ENCODE measurements at places on chromosomes 13 and 19. TPM values are rescaled to one million over a fixed set of nuclear protein-coding genes. Genes with fewer than 3 reads are reported as not detected.
A peak's percentile ranks its signal among the peaks of the same experiment; 100 is the strongest.

GRCh38 chr19:21569494-21569865, 64.1 kb downstream of the ZNF429 start:
- peak; percentile 1 for DNase-seq

GRCh38 chr19:46035986-46036743, 4.6 kb downstream of the IGFL4 start:
- no peak for DNase-seq

DNA sequence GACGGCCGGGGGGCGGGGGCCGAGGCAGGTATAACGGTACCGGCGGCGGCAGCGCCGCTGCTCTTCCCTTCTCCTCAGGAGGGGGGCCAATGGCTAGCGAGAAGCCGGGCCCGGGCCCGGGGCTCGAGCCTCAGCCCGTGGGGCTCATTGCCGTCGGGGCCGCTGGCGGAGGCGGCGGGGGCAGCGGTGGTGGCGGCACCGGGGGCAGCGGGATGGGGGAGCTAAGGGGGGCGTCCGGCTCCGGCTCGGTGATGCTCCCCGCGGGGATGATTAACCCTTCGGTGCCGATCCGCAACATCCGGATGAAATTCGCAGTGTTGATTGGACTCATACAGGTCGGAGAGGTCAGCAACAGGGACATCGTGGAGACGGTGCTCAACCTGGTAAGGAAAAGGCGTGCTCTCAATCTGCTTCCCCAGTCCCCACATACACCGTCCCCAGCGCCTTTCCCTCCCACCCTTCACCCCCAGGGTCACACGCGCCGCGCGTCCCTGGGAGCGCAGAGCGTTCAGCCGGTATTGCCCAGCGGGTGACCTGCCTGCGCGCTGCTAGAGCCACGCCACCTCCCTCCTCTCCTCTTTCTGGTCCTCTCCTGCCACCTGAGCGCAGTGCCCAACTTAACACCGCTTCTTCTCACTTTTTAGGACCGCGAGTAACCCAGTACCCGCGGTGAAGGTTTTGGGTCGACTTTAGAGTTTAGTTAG, 814 bp downstream of the NBEA start:
- no peak for DNase-seq

DNA sequence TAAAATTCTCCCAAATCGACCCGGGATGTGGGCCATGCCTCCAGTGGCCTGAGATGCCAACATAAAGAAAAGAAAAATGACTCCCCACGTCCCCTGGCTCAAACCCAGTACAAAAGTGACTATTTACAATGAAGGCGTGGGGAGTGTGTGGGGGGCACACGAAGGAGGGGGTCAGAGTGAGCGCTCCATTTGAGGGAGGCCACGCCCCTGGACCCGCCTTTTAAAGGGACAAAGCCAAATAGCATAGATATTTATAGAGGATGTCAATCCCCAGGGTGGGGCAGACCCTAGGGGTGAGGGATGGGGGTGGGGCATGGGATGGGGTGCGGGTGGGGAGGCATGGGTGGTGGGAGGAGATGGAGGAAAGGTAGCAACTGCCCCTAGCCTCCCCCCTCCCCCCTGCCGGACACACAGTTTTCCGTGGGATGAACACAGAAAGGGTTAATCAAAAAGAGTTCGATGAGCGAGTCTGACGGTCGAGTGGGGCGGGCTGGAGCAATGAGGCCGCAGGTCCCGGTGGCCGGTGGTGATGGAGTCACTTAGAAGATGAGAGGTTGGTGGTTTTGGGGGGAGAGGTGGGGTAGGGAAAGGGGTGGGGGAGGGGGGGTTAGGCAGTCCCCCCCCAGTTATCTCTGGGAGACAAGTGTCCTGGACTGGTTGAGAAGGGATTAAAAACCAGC, 20.1 kb upstream of the NANOS2 start:
- DNase-seq: no peak

GRCh38 chr19:50449236-50449899, 16.7 kb downstream of the MYBPC2 start:
- peak; percentile 36 for DNase-seq

Gene OR7D2
- 0.05 TPM for total RNA-seq

Gene SMIM7
- 80.3 TPM for total RNA-seq

DNA sequence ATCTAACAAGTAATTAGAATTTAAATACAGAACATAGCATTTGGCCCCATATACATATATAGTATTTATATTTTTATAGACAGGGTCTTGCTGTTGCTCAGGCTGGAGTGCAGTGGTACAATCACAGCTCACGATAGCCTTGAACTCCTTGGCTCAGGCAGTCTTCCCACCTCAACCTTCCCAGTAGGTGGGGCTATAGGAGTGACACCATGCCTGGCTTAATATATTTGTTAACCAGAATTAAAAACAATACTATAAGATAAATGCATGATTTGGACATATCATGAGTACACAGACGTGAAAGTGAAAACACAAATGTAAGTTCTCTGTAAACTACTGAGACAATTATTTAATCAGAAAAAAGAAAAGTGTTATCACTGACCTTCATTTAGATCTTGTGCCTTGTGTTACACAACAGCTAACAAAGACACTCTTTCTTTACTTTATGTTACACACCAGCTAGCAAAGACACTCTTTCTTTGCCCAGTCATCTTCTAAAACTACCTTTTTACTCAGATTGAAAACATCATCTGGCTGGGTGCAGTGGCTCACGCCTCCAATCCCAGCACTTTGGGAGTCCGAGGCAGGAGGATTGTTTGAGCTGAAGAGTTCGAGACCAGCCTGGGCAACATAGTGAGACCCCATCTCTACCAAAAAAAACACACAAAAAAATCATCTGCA, 22.6 kb downstream of the CARS2 start:
- DNase-seq: peak; percentile 88

DNA sequence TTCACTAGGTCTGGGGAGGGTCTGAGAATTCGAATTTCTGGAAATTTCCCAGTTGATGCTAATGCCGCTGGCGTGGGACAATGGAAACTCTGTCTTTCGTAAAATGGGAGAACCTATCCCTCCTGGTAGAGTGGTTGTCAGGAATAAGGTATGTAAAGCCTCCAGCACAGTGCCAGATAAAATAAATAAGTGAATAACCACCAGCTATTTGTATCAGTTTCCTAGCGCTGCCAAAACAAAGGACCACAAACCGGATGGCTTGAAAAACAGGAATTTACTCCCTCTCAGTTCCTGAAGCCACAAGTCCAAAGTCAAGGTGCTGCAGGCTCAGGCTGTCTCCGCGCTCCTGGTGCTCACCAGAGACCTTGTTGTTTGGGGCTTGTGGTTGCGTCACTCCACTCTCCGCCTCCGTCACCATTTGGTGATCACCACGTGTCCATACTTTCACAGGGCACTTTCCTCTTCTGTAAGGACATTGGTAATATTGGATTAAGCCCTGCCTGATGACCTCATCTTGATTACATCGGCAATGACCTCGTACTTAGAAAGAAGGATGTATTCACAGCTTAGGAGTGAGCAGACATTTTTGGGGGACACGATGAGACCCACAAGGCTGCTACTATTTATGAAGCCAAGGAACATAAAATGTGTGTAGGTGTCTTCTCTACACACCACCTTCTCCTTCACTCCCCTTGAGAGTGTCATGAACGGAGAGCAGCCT, 428.5 kb downstream of the IRS2 start:
- DNase-seq: no peak

DNA sequence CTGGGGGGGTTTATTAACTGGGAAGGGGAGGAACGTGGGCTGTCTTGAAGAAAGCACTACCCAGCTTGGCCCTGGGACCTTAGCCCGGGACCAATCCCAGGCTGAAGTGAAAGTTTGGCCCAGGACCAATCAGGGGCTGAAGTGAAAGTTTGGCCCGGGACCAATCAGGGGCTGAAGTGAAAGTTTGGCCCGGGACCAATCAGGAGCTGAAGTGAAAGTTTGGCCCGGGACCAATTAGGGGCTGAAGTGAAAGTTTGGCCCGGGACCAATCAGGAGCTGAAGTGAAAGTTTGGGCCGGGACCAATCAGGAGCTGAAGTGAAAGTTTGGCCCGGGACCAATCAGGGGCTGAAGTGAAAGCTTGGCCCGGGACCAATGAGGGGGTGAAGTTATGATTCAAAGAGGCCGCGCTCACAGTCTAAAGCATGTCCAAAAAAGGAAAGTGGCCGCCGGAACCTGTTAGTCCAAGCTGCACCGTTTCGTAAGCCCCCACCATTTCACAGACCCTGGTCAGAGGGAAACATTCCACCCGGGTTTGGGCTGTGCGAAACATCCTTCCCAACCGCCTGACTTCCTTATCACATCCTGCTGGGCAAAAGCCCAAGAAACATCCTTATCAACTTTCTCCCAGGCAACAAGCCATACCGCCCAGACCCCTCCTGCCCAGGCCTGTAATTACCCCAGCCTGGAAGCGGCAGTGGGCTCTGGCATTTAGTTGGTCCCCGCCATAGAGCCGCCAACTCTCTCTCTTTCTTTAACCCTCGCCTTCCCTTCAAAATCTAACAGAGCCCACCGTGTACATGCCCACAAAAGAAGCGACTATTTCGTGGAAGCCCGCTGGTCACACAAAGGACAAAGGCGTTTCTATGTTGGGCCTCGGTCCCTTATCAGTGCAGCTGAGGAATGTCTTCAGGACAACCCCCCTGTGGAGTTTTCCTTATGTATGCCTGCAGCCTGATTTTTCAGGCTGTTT, 1.1 kb downstream of the ZNF850 start:
- DNase-seq: peak; percentile 66

GRCh38 chr13:64993514-64994164, 2236.5 kb downstream of the PCDH9 start:
- DNase-seq: no peak

- no peak for DNase-seq
These were observed 229.6 kb downstream of the ZIC5 start for GRCh38 chr13:99741960-99742359.

Gene GRK1
- total RNA-seq: not detected

DNA sequence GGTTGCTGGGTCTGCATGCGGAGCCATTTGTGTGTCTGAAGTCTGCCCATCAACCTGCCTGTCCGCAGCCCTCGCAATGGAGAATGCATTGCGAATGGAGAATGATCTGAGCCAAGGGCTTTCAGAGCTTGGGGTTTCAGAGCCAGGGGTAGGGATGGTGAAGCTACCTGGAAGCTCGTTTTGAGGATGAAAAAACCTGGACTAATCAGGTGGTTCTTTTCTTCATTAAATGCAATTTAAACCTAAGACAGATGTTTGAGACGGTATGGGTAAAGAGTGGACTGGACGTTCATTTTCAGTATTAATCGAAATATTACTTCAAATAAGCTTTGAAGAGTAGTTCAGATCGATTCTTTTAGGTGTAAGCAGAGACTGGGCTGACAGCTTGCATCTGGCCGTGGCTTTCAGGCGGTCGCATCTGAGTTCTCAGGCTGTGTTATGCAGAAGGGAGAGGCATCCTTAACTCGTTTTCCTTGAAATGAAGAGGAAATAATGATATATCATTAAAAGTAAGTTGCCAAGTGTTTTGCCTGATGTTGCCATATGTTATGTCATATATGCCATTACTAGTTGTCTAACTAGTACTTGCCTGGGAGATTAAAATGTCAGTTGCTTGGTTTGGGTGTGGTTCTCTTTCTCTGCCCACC, 801 bp downstream of the MCF2L start:
- no peak for DNase-seq

- DNase-seq: no peak
These were observed 23.3 kb downstream of the WTIP start for GRCh38 chr19:34504809-34505291.

GRCh38 chr13:40492511-40492910, 173.9 kb downstream of the FOXO1 start:
- no peak for DNase-seq
